NCI-H2029 treated with DMSO at 0.1 percent for 48 hours (cell line): ENCODE measurements at places on chromosomes 16 and 17.

GRCh38 chr16:56625140-56625942, at the start of gene MT1E:
MT1E (plus strand) TSS chr16:56625781; CDS start chr16:56625852, 71 bp downstream.
- DNase-seq = peak; percentile 49

- DNase-seq = no peak
These were observed 75.3 kb upstream of the COX10 start for GRCh38 chr17:13994050-13994449.

GRCh38 chr17:32185875-32186274, 43.6 kb downstream of the RHOT1 start:
- DNase-seq = no peak

GRCh38 chr17:66830451-66830850, 4.5 kb upstream of the CACNG5 start:
- no peak for DNase-seq

GRCh38 chr16:54879681-54880080, 51.0 kb upstream of the IRX5 start:
- DNase-seq = no peak

DNA sequence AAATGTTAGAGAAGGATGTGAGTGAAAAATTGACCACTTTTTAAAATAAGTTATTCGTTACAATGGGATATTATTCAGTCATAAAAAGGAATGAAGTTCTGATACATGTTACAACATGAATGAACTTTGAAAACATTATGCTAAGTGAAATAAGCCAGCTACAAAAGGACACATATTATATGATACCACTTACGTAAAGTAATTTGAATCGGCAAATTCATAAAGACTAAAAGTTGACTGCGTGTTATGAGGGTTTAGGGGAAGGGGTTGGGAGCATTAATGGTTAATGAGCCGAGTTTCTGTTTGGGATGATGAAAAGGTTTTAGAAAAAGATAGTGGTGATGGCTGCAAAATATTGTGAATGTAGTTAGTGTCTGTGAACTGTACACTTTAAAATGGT, 73.1 kb downstream of the USP32 start:
- DNase-seq = no peak

- DNase-seq = no peak
These were observed 28.3 kb upstream of the GSE1 start for GRCh38 chr16:85584819-85585282.

DNA sequence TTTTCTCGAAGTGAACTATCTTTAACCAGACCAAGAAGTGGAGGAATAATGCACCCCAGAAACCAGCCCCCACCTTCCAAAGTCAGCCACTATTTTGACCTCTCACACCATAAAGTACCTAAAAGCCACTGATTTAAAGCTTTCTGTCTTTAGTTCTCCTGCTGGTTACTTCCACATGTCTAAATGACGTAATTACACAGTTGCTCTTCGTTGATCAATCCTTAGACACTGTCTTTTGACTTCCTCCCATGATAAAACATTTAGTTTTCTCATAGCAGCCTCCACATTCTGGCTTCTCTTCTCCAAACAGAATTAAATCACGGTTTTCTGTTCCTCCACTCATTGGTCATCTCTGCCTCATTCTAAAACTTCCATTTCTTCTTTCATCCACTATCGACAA, 294.4 kb upstream of the N4BP1 start:
- DNase-seq = no peak

GRCh38 chr16:77868052-77868451, 79.7 kb downstream of the VAT1L start:
- DNase-seq = no peak

DNA sequence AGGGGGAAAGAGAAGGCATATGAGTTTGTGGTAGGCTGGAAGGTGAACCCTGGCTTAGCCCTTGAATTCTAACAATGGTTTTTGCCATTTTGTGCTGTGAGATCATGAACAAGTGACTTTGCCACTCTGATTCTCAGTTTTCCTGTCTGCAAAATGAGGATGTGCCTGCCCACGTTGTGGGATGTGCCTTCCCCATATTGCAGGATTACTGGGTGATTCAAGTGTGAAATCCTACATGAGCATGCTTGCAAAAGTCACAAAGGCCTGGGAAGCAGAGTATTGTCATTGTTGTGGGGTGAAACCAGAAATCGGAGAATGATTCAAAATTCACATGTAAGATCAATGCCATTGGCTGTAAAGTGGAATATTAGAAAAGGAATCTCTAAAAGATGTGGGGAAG, 28.6 kb upstream of the TVP23A start:
- DNase-seq = no peak
